ENCODE measurements at places on chromosomes 7 and 10.

DNA sequence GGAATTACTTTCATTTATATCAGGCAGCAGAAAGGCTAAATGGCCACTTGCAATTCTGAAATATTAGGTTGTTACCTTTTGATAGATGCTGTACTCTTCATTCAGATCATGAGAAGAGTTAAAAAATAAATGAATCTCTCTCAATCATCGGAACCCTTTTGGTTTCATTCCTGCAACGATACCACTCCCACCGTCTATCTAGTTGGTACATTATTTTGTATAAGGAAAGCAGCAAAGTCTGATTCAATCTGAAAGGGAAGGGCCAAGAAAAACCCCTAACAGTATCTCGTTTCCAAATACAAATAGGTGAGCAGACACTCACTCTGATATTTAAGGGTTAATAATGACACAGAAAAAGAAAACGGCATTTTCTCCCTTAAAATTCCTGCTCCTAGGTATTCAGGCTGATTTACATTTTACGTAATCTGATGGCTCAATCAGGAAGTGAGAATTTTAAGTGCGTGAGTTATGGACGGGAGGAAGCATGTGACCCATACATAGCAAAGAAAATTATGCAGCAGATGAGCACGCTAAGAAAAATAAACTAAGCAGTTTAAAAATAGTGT lies 209.4 kb upstream of the KLF14 start:
- no peak for DNase-seq

GRCh38 chr10:51654918-51655317 lies 44.5 kb downstream of the CSTF2T start:
- DNase-seq: no peak

DNA sequence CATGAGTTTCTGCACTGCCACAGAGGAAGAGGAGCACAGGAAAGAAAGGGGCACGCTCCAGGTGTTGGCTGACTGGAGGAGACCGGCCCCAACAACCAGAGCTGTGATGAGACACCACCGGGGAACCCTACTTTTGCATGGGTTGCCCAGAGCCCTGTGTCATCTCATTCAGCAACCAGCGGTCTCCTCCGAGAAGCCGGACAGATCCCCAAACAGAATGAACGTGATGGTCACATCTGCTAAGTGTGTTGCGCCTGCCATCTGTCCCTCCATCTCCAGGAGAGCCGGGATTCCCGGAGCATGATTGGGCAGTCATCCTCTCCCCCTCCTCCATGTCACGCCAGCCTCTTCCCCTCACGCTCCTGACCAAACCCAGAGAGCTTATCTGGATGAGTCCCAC lies 22.9 kb downstream of the PARP12 start:
- DNase-seq: no peak

DNA sequence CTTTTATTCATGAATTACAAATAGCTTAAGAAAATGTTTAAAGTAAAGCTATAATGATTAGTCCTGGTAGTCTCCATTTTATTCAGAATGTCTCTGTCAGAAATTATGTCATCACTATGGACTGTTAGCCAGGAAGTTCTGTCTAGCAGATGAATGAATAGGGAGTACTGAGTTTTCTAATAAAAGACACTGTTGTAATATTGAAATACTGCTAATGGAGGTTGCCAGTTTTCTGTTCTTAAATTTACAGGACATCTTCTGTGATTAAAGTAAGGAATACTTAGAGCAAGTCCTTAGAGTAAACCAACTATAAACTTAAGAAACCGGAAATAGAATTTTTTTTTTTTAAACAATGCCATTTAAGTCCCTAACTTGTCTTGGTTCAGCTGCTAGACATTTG lies 309.8 kb downstream of the ADK start:
- no peak for DNase-seq

Measured in KG1 (cell line).